ENCODE measurements at places on chromosomes 3 and 15.

GRCh38 chr3:193665370-193665989 is 72.5 kb downstream of the OPA1 start:
- DNase-seq: no peak

- no peak for DNase-seq
Observed at GRCh38 chr15:81373775-81374395, at the start of gene TMC3. Gene TMC3 (minus strand): TSS chr15:81374213. CDS start chr15:81374077, 136 bp downstream.

DNA sequence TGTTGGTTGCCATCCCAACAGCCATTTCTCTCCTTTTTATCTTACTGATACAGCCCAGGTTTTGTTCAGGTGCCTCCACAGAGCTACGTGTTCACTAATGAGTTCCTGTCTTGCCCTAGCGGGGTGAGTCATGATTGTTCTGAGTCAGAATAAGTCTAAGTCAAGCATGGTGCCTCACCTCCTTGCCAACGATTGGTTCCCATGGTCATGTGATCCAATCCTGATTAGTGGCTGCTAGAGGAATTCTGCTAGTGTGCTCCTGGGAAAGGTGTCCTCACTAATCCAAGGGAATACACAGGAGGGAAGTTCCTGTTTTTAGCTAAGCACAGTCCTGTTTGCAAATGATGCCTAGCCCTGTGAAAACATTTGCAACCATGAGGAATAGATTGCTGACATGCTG is 99.8 kb downstream of the NSUN3 start:
- no peak for DNase-seq

GRCh38 chr15:77087213-77087612 is 16.3 kb upstream of the TSPAN3 start:
- no peak for DNase-seq

GRCh38 chr3:183212565-183212964 is 40.5 kb upstream of the B3GNT5 start:
- no peak for DNase-seq

DNA sequence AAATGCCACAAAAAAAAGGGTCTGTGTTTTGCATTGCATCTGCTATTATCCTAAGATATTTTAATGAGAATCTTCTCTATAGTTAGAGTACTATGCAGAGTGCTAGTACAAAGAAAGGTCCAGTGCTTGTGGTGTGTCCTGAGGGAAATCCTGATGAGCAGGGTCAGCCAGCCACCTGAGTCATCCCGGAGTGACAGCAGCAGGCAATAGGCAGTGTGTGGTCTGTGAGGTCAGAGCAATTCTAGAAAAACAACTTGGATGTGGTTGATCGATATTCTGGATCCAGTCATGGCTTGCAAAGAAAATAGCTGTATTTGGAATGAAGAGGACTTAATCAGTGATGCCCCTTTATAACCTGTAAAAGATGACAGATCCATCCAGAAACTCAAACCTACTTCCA is 119.2 kb downstream of the CTNNB1 start:
- DNase-seq: no peak

DNA sequence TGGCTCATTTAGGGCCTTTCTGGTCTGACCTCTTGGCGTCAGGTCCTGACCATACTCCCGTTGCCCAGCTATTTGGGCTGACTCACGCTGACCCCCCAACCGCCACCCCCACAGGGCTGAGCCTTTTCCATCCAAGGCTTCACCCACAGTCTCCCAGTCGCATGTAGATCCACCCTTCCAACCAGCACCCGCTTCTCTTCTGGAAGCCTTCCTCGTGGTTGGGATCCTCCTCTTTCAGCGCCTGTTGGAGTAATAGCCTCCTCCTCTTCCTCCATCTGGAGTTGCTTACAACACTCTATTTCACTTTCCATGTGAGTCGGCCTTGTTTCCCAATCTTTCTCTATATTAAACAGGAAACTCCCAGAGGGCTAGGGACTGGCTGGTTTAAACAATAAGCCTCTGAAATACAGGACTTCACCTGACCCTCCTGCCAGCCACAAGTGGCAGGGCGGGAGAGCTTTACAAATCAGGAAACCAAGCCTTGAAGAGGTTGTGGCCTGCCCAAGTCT is 2.1 kb upstream of the ALAS1 start:
- DNase-seq: no peak

GRCh38 chr3:149634072-149634471 is 23.8 kb downstream of the WWTR1 start:
- DNase-seq: no peak

DNA sequence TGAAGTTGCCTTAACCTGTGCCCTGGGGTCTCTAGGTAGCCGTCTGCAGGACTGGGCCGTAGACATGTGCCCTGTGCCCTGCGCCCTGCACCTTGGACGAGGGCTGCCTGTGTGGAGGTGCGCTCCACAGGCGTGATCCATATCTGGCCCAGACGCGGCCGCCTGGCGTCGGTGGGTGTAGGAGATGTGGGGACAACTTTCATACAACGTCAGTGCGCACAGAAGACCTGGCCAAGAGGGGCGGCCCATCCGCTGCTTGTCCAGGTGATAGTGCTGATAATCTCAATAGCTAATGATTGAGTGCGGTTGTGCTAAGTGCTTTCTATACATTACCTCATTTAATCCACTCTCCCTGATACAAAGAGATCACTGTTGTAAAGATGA is 665 bp upstream of the RASGRP1 start:
- no peak for DNase-seq

- no peak for DNase-seq
Observed at GRCh38 chr15:69916169-69916785, 181.4 kb downstream of the TLE3 start.

DNA sequence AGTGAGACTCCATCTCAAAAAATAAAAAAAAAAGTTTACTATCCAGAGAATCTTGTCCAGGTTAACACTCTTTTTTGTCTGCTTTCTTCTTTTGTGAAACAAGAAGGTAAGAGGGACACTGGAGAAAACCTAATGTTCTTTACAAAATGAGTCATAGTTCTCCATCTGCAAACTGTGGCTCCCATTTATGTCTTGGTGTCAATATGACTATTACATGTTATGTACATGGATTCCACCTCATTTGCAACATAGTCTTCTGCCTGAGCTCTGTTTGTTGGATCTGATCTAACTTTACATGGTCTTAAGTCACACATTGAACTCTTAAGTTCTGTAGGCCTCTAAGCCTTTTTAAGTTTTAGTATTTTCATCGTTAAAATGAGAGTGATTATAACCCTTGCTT is 421.2 kb upstream of the TPRG1 start:
- no peak for DNase-seq

- DNase-seq: no peak
Observed at GRCh38 chr3:111723293-111724215, 128.4 kb upstream of the ZBED2 start.

DNA sequence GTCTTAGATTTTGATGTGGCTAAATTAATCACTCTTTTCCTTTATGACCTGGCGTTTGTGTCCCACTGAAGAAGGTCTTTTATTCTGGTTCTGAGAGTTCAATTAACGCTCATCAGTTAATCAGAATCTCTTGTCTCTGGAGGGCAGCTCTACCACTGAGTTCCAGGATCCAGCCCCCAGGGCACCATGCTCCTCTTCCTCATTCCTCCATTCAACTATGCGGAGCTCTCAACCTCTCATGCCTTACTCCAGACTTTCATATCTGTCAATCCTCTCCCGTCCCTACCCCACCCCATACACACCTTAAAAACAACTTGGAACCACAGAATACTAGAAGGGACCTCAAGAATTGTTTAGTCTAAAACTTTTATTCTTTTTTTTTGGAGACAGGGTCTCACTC is 4.8 kb upstream of the ABHD5 start:
- no peak for DNase-seq

GRCh38 chr3:174536319-174536718 is 322.8 kb upstream of the NAALADL2 start:
- DNase-seq: no peak

- DNase-seq: no peak
Observed at GRCh38 chr15:69074843-69075224, 60.3 kb downstream of the NOX5 start.

DNA sequence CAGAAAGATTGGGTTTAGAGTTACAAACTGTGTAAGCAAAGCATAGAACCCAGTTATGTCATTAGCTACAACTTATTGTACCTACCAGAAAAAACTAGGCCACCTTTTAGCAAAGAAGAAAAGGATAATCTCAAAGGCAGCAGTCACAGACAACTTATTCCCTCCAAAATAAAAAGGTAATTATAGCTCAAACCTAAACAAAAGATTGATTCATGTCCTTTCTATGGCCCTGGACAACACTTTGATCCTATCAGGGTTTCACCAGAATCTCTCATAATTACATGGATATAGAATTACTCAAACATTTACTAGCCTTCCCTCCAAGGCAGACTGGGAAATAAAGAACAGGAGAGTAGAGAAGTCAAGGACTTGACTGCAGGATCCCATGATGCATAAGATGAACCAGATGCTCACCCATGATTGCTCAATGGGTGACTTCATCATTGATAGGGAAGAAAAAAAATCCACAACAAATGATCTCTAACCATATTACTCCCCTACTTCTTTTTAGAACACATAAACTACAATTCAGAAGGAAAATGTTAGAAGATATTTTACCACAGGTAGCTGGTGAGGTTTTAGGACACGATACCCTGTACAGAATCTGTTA is 17.4 kb downstream of the DET1 start:
- DNase-seq: no peak

- no peak for DNase-seq
Observed at GRCh38 chr3:40627095-40627494, 102.3 kb downstream of the ZNF621 start.

- DNase-seq: no peak
Observed at GRCh38 chr3:25174251-25174650, 253.8 kb upstream of the RARB start.

All from omental fat pad (tissue), 4 donors.